Endothelial cell (in vitro differentiated cells): ENCODE measurements at places on chromosomes 2 and 18. TPM values are rescaled to one million over a fixed set of nuclear protein-coding genes. Genes with fewer than 3 reads are reported as not detected.

- no peak for DNase-seq
Observed at GRCh38 chr18:49678440-49678839, 116.6 kb downstream of the LIPG start.

- DNase-seq: no peak
Observed at GRCh38 chr2:30686669-30687068, 120.6 kb downstream of the CAPN13 start.

DNA sequence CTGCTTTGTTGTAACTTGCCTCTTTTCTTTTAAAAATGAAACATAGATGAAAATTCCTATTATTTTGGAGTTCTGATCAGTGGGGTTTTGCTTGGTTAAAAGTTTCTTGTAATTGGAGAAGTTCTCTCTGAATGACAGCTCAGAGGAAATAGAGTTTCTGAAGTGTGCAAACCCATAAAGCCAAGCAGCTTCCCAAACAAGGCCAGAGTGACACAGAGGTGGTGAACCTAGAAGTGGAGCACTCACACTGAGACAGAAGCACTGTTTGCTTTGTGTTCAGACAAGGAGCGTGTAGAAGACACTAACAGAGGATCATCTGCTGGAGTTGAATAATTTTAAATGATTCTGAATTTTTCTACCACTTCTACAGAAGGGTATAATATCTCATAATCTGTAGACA is 49.2 kb downstream of the FBXO48 start:
- no peak for DNase-seq

CREG2 gene
- 23.6 TPM for total RNA-seq
